ENCODE measurements at places on chromosomes 12 and 14.
A peak's percentile ranks its signal among the peaks of the same experiment; 100 is the strongest.

DNA sequence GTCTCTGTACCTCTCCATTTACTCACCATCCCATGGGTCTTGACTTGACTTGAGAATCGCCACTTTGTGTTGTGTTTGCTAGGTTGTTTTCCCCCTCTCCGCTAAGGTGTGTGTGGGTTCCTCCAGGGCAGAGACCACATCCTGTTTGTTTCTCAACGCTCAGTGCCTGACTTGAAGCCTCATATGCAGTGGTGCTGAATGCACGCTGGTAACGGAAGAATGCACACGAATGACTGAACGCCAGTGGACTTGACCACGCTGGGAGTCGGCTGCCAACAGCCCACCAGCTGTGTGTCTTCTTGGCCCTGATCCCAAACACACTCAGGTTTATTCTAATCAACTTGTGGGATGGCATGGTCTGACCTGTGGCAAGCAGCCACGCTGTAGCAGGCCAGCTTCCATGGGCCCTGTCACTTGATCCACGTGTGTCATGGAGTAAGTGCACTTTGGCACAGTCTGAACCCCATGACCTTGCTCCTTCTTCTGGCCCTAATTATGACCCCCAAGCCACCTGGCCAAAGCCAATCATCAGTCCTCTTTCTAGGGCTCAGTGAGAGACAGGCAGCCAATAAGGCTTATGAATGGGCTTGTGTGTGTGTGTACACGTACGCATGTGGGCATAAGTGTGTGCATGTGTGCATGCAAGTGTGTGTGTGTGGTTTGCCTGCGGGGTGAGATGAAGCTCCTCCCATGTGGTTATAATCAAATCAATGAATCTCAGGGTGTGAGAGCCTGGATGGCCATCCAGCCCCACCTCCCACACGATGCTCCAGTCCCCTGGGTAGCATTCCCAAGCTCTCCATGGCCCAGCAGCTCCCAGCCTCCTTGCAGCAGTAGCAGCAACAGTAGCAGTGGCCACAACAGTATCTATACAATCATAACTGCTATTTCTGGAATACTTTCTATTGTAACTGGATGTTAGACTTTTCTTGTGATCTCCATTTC, 6.4 kb upstream of the TC2N start:
- DNase-seq, result no peak

GRCh38 chr14:75221797-75222196, 45.4 kb upstream of the TMED10 start:
- no peak for DNase-seq

- no peak for DNase-seq
Observed at GRCh38 chr14:69674546-69675244, 63.3 kb downstream of the SUSD6 start.

- DNase-seq, result peak; percentile 66
Observed at GRCh38 chr12:85057370-85057963, 21.3 kb downstream of the LRRIQ1 start.

DNA sequence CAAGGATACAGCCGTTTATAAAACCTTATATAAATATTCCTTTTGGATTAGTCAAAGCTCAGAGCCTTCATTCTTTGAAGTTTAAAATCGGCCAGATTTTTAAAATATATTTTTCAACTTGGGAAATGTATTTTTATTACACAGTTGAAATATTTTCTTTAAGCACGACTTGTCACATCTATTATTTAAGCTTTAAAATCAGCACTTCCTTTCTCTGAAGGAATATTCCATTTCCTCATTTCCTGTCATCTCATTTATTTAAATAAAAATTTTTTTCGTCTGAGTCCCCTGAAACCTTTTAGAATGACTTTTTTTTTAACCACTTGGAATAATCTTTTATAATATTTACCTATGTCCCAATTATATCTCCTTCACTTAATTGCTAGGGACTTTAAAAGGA, 107.5 kb upstream of the PDE3A start:
- peak; percentile 15 for DNase-seq

DNA sequence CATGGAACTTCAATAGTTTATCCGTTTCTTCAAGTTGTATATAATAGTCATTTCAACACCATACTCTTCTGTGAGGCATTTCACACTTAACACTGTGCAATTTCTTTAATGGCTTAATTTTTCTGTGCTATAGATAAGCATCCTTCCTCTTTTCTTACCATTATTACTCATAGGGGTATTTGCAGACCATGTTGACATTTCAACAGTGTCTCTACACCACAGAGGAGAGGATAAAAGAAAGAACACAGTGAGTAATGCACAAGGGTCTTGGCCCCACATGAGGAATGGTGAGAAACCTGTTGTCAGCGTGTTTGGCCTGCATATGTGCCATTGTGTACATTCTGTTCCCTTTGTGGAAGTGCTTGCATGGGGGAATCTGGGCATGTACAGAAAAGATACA, 421.5 kb upstream of the MDGA2 start:
- DNase-seq, result no peak

DNA sequence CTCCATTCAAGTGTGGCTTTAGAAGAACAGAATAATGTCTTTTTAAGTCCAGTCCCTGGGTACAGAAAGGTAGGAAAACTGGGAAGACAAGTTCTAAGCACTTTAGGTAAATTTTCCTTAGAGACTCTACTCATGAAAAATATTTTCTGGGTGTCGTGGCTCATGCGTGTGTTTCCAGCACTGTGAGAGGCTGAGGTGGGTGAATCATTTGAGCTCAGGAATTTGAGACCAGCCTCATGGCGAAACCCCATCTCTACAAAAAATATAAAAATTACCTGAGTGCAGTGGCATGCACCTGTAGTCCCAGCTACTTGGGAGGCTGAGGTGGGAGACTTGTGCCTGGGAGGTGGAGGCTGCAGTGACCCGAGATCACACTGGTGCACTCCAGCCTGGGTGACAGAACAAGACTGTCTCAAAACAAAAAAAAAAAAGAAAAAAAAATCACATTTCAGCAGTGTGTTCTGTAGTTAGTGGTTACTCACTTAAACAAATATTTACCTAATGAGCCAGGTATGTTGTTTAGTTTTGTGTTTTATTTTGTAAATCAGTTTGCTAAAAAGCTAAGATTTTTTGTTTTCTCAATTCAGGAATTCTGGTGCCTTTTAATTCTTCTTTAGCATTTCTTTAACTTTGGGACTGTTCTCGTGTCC, 52.3 kb upstream of the RD3L start:
- DNase-seq, result no peak
